ENCODE measurements at places on chromosomes 4 and X.

- DNase-seq, result no peak
Measured at GRCh38 chr4:110680265-110680664, 57.4 kb upstream of the PITX2 start.

GRCh38 chr4:169998981-169999380, 27.2 kb downstream of the MFAP3L start:
- no peak for DNase-seq

DNA sequence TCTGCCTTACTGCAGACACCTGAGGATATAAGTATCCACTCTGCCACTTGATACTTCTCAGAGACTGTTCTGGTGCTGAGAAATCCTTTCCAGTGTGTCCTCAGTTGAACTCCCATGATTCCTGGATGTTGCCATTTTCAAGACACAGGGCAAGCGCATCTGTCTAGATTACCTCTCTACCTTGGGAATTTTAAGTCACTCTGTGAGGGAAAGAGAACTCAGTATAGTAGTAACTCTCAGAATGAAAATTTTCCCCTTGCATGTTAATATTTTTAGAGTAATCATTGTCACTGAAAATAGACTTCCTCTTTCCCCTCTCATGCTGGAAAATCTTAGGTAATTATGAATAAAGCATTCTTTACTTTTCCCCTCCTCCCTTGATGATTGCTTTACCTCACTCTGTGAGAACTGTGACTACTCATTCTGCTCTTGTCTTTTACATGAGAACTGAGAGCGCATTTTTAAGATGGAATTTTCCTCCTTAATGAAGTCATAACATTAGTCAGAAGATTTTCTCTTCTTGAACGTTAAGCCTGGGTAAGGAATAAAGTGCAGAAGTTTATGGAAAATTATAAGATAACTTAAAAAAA, 45.0 kb downstream of the TET2 start:
- no peak for DNase-seq

DNA sequence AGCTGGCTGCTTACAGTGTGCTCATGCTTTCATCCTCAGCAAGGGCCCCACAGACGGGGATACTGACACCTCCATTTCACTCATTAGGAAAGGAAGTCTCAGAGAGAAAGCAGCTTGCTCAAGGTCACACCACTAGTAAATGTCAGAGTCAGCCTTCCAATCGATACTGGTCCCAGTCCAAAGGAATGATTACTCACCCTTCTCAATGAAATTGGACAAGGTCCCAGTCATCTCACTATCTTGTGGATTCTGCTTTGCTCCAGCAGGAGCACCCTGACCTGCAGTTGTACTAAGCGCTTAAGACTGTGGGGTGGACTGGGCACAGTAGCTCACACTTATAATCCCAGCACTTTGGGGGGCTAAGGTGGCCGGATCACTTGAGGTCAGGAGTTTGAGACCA, 132.2 kb upstream of the SLC34A2 start:
- DNase-seq, result no peak

GRCh38 chrX:43140582-43140981, 362.6 kb upstream of the PPP1R2C start:
- no peak for DNase-seq

DNA sequence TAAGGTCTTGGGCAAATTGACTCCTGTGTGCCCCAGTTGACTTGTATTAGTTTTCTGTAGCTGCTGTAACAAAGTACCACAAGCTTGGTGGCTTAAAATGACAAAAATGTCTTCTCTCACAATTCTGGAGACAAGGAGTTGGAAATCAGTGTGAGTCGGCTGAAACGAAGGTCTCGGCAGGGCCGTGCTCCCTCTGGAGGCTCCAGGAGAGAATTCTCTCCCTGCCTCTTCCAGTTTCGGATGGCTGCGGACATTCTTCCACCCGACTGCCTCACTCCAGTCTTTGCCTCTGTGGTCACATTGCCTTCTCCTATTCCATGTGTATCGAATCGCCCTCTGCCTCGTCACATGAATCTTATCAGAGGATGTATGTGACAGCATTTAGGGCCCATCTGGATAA, 66.0 kb upstream of the PHOX2B start:
- no peak for DNase-seq

DNA sequence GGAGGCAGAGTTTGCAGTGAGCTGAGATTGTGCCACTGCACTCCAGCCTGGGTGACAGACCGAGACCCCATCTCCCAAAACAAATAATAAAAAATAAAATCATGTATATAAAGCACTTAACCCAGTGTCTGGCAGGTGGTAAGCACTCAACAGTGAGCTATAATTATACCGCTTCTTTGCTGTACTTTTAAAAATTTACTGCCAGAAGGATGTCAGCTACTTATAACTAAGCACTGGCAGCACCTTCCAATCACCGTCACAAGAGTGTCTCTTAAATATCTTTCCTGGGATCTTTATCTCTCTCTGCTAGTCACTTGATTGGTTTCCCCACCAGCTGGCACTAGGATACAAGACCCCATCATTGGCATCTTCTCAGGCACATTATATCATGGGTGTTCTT, 53.9 kb upstream of the DAPP1 start:
- no peak for DNase-seq

DNA sequence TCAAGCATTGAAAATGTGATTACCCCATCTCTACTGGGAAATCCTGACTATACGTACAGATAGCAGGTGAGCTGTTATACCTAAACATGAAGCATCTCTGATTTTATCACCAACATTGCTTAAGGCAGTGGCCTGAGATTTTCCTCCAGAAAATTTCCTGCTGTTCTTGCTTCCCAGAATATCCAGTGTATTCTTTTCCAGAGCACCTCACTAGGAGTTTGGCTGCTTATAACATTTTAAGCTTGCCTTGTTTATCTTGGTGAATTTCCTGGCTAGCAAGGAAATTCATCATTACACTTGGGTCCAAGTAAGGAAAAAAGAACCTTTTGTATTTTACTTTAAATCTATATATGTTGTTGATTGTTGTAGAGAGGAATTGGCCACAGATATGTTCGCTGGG, 73.0 kb upstream of the CLCN4 start:
- no peak for DNase-seq

GRCh38 chr4:39045827-39046221, 13.6 kb upstream of the TMEM156 start:
- no peak for DNase-seq

GRCh38 chr4:152360045-152360410, 175.9 kb downstream of the FBXW7 start:
- no peak for DNase-seq

DNA sequence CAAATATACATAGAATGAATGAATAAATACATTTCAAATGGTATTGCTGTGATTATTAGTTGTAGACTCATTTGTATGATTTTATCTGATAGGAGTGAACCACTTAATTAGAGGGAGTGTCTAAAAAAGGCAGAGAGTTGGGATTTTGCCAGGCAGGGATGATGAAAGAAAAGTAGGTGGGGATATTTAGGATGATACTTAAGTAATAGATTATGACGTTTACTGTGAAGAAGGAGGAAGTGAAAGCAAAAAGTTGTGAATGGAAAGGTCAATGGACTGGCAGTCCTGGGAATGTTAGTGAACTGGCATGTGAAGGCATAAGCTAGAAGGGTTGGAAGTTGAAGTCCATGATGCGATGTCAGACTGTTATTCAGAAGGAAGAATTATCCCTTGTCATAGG, 917.1 kb downstream of the RAPGEF2 start:
- DNase-seq, result no peak

DNA sequence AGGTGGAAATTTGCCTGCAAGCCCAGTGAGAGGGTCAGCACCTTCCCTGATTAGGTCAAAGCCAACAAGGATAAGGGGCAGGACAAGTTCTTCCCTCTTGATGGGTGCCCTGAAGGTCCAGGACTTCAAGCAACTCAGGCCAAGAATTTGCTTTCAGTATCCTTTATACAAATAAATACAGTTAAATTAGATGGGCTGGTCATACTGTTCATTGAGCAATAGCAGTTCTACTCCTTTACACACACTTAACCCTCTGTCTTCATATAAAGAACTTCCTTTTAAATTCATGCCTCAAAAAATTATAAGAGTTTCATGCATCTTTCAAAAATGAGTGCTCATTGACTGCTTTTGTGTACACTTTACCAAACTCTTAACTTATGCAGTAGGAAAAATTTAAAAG, 392.0 kb downstream of the SPRY1 start:
- DNase-seq, result no peak

- DNase-seq, result no peak
Measured at GRCh38 chr4:98482503-98482846, 175.9 kb downstream of the TSPAN5 start.

DNA sequence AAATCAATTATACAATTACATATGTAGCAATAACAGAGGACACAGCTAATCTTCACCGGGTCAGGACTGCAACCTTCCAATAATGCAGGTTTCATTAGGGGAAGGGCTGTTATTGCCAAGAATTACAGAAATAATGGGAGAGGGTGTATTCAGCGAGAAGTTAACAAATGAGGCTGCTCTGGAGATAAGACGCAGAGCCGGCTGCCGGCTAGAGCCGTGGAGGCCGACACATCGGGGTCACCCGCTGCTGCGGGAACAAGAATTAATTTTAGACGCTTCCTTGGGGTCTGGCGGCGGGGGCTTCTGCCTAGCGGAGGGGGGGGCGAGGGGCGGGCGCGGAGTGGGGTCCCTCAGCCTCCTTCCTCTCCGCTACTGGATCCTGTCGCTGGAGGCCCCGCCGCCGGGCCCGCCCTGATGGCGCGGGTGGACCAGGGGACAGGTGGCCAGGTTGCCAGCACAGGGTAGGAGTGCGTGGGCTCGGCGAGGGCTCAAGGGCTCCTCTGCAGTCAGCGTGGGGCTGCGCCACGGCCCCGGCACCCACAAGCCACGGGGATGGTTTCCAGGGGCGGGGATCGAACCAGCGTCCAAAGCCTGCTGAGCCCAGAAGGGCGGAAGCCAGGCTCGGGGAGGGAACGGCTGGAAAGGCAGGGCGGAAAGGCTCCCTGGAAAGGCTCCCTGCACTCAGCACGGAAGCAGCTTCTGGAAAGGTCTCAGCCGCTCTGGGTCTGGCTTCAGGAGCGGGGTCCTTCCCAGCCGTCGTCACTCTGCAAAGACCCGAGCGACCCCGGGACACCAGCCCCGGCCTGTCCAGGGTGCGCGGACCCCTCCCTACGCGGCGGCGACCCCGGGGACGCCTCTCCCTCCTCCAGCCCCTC, 113.8 kb upstream of the NKX1-1 start:
- peak; percentile 60 for DNase-seq

DNA sequence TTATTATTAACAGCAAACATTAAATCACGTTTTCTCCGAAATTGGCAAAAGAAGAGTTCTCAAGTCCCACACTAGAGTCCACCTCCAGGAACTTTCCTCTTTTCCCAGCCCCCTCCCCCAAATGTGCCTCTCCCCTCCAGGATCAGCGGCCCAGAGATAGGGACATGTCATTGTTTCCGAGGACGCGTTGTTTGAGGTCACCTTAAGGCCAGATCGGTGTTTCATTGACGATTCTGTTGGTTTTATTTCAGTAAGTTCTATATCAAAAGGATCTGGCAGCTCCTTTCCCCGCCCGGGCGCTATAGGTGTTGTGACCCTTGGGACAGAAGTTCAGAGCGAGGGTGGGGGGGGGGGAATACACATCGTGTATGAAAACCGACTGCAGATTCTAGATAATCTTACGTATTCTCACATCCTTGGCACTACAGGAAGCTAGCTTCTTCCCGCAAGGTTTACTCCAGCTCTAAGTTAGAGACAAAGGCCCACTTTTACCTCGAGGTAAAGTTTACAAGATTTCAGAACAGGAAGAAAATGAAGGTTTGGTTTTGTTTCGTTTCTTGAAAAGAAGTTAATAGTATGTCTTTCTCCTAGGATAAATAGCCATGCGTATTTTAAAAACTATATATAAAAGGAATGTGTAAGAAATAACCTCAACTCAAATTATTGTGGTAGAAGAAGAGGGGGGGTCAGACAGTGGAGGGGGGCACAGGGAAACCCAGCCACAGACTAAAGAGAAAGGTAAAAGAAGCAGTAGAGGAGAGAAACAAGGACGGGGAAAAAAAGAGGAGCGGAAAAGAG, 739 bp upstream of the MSX1 start:
- DNase-seq, result no peak

DNA sequence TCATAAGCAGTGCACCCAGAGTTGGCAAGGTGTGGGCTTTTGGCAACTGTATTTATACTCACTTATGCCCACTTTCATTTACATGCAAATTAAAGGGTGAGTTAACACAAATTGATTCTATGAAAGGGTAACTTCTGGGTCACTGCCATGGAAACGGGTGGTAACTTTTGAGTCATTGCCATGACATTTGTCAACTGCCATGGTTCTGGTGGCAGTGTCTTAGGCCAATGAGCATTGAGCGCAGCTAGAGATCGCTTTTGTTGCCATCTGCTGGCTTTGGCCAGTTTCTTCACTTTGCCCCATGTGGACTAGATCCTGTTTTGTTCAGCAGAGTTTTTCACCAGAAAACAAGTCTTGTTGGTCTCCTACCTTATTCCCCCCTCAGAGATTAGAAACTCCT, 170.8 kb upstream of the NUDT6 start:
- no peak for DNase-seq

- DNase-seq, result no peak
Measured at GRCh38 chrX:113512700-113513395, 672.2 kb upstream of the AMOT start.

DNA sequence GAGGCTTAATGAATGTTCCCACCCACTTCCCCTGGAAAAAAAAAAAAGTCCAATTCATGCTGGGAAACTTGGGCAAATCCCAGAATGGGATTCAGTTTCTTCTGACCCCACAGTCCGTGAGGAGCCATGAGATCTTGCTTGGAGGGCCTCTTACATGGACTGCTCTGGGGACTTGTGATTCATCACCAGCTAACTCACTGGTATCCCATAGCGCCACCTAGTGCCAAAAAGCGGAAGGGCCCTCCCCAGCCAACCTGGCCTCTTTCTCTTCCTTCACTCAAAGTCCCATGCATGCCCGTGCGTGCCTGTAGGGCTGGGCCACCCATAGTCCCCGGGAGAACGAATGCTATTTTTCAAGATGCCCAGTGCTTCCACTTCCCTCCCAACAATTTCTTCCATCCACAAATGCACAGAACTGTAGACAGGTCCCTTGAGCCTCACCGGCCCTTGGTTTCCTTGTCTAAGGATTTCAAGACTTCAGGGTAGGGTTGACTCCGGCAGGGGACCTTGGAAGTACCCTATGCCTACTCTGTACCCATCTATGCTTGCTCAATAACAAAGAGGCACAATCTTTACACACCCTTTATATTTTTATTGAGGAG, 5.1 kb downstream of the RTL5 start:
- peak; percentile 78 for DNase-seq

DNA sequence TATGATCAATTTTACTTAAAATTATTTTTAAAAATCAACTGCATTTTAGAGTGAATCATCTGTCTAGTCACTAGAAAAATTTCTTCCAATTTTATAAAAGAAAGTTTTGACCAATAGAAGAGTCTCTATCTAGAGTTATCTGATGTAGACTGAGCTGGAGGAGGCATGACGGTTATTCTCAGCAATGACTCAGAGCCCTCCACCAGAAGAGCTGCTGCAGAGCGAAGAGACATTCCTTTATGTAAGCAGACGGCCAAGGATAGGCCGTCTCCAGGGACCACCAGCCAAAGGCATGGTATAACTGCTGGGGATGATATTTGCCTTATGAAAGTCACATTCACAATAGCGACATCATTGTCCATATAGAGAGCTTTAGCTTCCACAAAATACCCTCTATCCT, 23.0 kb downstream of the LDB2 start:
- DNase-seq, result no peak
